ENCODE measurements at places on chromosomes 7 and 10. TPM values are rescaled to one million over a fixed set of nuclear protein-coding genes. Genes with fewer than 3 reads are reported as not detected.

DNA sequence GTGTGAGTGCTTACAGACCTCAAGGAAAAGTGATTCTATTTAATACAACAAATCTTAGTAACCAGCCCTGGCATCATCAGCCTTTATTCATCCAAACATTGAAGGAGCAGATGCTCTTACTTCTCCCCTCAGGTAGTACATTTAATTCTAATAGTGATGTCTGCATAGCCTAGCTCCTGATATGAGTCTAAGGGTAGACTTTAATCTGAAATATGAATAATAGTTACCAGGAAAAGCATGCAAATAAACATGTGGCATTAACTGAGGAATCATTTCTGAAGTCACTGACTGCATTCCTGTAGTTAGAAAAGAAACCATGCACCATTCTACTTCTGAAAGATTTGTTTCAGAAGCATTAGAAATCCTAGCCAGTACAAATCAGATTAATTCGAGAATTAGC, 25.7 kb upstream of the LMBR1 start:
- no peak for DNase-seq

DNA sequence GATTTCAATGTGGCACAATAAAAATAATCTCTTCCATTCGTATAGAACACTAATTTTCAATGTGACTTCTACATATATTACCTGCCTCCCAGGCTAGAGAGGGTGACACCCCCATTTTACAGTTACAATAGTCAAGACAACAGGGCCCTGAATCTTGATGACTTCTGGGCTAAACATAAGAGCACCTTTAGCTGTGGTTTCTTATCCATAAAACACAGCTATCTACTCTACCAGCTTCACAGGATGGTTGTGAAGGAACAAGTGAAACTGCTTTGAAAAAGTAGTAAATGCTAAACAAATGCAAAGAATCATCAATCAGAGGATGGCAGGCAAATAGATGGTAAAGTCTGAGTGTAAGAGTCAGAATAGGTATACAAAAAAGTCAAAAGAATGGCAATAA, 3.6 kb upstream of the TLL2 start:
- no peak for DNase-seq

DNA sequence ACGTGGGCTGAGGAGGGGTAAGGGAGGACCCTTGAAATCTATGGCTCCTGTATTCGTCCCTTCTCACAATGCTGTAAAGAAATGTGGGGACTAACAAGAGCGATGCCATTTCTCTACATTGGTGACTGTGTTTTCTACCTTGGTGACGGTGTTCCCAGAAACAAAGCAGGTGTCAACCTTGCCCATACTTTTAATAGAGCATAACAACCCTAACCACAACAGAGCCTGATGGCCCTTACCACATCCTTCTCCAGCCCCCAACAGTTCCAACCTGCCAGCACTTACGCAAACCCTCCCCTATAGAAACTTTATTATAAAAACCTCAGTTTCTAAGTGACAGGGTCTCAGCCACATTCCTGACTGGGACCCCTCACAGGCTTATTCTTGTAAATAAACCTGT, 28.2 kb upstream of the ADCYAP1R1 start:
- DNase-seq, result no peak

NOD1 gene
- 3.8 TPM for polyA plus RNA-seq

EPHB6 gene
- 10.4 TPM for polyA plus RNA-seq

GRCh38 chr10:703118-703517, 13.7 kb upstream of the DIP2C start:
- DNase-seq, result no peak

All from kidney (tissue), 22 donors.